ENCODE measurements at places on chromosomes 6 and 20. TPM values are rescaled to one million over a fixed set of nuclear protein-coding genes. Genes with fewer than 3 reads are reported as not detected.

GRCh38 chr6:110537208-110538123, 61.1 kb upstream of the SLC22A16 start:
- H3K36me3 ChIP-seq, result no peaks in the 10 kb centered on the region
- DNase-seq, result no peak
- no peaks in the 10 kb centered on the region for H3K4me1 ChIP-seq

GRCh38 chr6:36334832-36335459, 1.7 kb downstream of the BNIP5 start:
- no peaks in the 10 kb centered on the region for H3K27me3 ChIP-seq
- H3K4me1 ChIP-seq, result peaks cover 2% of the 10 kb centered on the region
- H3K27ac ChIP-seq, result no peak overlapping the region
- DNase-seq, result no peak

GRCh38 chr6:112014483-112014882, 39.4 kb upstream of the CCN6 start:
- no peak overlapping the region for H3K4me3 ChIP-seq
- H3K4me1 ChIP-seq, result peaks cover 4% of the 10 kb centered on the region
- no peaks in the 10 kb centered on the region for H3K36me3 ChIP-seq

- H3K27me3 ChIP-seq, result no peaks in the 10 kb centered on the region
- H3K36me3 ChIP-seq, result no peaks in the 10 kb centered on the region
- no peak overlapping the region for H3K27ac ChIP-seq
- no peaks in the 10 kb centered on the region for H3K4me1 ChIP-seq
Measured at GRCh38 chr20:57794600-57795341, 85.0 kb upstream of the PMEPA1 start.

GRCh38 chr20:57680934-57681914, 28.6 kb downstream of the PMEPA1 start:
- H3K4me1 ChIP-seq, result peaks cover 11% of the 10 kb centered on the region
- no peaks in the 10 kb centered on the region for H3K27me3 ChIP-seq
- peaks cover 3% of the 10 kb centered on the region for H3K36me3 ChIP-seq
- no peak overlapping the region for H3K4me3 ChIP-seq
- no peak overlapping the region for H3K27ac ChIP-seq

DNA sequence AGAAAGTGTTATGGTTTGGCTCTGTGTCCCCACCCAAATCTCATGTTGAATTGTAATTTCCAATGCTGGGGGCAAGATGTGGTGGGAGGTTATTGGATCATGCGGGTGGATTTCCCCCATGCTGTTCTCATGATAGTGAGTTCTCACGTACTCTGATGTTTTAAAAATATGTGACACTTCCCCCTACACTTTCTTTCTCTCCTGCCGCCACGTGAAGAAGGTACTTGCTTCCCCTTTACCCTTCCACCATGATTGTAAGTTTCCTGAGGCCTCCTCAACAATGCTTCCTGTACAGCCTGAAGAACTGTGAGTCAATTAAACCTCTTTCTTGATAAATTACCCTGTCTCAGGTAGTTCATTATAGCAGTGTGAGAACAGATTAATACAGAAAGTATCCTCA, 150.8 kb downstream of the TMEM200A start:
- H3K4me1 ChIP-seq, result no peaks in the 10 kb centered on the region
- no peaks in the 10 kb centered on the region for H3K27me3 ChIP-seq
- no peak for DNase-seq
- no peak overlapping the region for H3K4me3 ChIP-seq

The EPB41L1 gene
- polyA plus RNA-seq, result 13.5 TPM

DNA sequence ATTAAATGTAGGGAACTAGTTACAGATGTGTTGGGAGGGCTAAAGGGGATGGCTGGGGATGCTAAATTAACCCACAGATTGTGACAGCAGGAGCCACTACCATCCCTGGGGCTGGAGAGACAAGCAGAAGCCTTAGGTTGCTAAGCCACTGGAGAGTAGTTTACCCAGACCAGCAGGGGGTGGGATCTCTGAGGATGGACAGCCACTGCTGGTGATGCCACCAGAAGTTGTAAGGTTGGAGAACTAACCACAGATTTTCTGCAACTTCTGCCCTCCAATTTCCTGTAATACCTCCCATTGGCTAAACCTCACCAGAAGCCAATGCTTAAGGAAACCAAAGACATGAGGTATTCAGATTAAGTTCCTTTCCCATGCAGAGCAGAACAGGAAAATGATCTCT, 139.6 kb upstream of the NOX3 start:
- no peak for DNase-seq
- H3K36me3 ChIP-seq, result no peaks in the 10 kb centered on the region
- no peaks in the 10 kb centered on the region for H3K4me1 ChIP-seq
- H3K27me3 ChIP-seq, result no peaks in the 10 kb centered on the region

The SIRPB1 gene
- polyA plus RNA-seq, result 25.2 TPM

The SLC26A8 gene
- 0.20 TPM for polyA plus RNA-seq

GRCh38 chr6:11938285-11938890, 73.7 kb upstream of the HIVEP1 start:
- no peaks in the 10 kb centered on the region for H3K27me3 ChIP-seq
- peak; percentile 28 for DNase-seq
- H3K4me3 ChIP-seq, result no peak overlapping the region

DNA sequence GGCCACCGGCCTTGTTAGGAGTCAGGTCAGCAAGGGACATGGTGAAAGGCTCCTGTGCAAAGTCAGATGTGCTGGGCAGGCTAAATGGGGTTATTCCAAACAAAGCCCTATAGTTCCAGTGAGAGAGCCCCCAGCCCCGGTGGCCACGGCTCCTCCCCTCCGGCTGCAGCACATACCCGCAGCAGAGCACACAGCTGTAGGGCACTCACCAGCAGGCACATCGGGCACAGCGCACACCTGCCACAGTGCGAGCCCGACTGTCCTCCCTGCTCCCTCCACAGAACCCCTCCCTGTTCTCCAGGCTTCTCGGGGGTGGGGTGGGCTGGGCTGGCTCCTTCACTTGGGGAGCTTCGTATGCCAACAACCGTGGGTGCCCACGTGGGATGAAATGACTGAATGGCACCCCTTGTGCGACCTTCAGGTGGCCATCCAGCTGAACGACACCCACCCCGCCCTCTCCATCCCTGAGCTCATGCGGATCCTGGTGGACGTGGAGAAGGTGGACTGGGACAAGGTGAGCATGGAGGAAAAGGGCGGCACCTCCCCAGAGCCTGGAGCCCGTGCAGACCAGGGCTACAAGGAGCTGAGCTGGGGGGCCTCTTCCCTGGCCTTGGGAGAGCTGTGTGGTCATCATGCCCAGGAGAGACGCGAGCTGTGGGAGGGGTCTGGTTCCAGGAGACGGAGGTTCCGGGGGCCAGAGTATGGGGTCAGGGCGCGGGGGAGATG, 30.9 kb downstream of the PYGB start:
- H3K4me3 ChIP-seq, result no peak overlapping the region
- H3K36me3 ChIP-seq, result peaks cover 91% of the 10 kb centered on the region
- H3K27ac ChIP-seq, result no peak overlapping the region
- no peaks in the 10 kb centered on the region for H3K4me1 ChIP-seq
- no peaks in the 10 kb centered on the region for H3K27me3 ChIP-seq

GRCh38 chr6:170365593-170365992, 59.0 kb downstream of the FAM120B start:
- H3K4me3 ChIP-seq, result no peak overlapping the region
- no peaks in the 10 kb centered on the region for H3K27me3 ChIP-seq
- no peaks in the 10 kb centered on the region for H3K36me3 ChIP-seq
- no peak for DNase-seq

DNA sequence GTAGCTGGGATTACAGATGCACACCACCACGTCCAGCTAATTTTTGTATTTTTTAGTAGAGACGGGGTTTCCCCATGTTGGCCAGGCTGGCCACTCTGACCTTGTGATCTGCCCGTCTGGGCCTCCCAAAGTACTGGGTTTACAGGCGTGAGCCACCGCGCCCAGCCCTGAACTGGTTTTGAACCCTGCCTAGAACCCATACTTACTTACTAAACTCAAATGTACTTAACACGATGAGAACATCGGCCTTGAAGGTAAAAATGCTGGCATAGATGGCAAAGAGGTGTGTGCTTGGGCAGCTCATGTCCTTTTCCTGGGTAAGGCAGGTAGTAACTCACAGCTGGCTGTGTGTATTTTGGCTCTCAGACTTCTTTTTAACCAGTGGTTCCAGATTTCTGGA, 3.2 kb upstream of the ARMC12 start:
- H3K4me3 ChIP-seq, result no peak overlapping the region
- no peaks in the 10 kb centered on the region for H3K27me3 ChIP-seq
- no peaks in the 10 kb centered on the region for H3K36me3 ChIP-seq
- no peak for DNase-seq
- no peak overlapping the region for H3K27ac ChIP-seq

The OR12D1 gene
- not detected for polyA plus RNA-seq

- DNase-seq, result peak; percentile 2
- H3K27ac ChIP-seq, result no peak overlapping the region
- H3K27me3 ChIP-seq, result no peaks in the 10 kb centered on the region
- H3K4me3 ChIP-seq, result no peak overlapping the region
Measured at GRCh38 chr20:61950641-61951071, 115.0 kb downstream of the TAF4 start.

Measured in lung (tissue), 17 donors.